ENCODE measurements at places on chromosomes 12 and 14. TPM values are rescaled to one million over a fixed set of nuclear protein-coding genes. Genes with fewer than 3 reads are reported as not detected.

The HHIPL1 gene
- not detected for total RNA-seq

The SYT10 gene
- not detected for total RNA-seq

The GDF3 gene
- total RNA-seq, result not detected

The IL22 gene
- not detected for total RNA-seq

The SPX gene
- total RNA-seq, result 1.1 TPM

The ARG2 gene
- 4.9 TPM for total RNA-seq

The ITPK1 gene
- total RNA-seq, result 57.5 TPM

The PPM1H gene
- 9.6 TPM for total RNA-seq

The GALNT9 gene
- not detected for total RNA-seq

GRCh38 chr12:94429633-94430032 is 30.0 kb downstream of the CEP83 start:
- peaks cover 11% of the 10 kb centered on the region for H3K4me1 ChIP-seq
- no peak for DNase-seq

DNA sequence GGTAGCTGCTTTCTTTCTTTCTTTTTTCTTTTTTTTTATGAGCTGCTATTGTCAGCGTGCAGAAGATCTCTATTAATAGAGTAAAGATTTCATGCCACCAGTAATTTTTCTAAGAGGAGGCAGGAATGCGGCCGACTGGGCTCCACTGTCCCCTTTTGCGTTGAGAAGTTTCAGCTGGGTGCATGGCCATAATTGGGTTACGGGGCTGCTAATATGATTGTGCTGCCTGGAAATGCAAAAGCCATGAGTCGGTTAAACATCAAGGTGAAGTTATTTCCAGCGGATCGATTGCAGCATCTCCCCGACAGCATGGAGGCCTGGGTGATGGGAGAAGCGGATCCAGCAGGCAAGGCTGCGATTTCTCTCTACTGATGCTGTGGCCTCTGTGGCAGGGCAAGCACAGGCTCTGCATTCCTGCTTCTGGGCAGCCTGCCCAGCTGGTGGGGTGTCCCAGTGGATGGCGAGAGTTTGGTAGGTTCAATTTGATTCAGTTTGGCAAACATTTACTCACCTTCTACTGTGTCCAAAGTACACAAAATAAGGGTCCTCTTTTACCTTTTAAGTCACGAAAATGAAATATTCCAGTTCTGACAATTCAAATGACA is 54.4 kb upstream of the PRMT8 start:
- no peaks in the 10 kb centered on the region for H3K4me1 ChIP-seq
- peaks cover 21% of the 10 kb centered on the region for H3K27me3 ChIP-seq
- H3K27ac ChIP-seq, result no peak overlapping the region

DNA sequence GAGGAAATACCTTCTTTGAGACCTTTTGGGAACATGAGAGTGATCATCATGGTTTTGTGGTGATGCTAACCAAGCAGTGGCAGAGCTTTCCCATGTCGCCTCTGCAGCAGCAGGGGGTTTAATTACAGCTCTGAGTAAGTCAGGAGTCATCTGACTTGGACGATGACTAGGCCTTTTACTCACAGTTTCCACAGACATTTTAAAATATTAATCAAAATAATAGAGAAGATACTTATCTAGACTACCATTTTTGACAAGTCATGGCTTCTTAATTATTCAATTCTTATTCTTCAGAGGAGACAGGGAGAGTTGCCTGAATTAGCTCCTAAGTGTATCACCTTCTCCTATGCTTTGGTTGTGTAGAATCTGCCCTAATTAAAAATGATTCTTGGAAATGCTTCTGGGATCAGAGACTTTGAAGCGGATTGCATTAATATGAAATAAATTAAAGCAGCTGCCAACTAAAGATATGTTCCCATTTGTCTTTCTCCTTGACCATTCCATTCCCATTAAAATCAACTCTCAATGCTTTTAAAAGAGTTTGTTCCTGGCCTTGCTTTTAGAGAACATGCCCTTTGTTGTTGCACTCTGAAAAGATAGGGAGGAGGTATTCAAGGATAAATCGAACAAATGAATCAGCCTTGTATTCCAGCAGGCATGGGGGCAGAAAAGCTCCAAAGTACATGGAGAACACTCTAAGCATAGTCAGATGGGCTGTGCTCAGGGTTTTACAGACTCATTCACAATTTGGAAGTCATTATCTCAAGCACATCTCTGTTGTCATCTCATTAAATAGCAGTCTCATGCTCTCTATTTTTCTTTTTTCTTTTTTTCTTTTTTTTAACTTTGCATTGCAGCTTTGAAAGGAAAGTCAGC is 7.7 kb upstream of the IFNG-AS1 start:
- peak; percentile 23 for DNase-seq
- no peaks in the 10 kb centered on the region for H3K27me3 ChIP-seq
- H3K27ac ChIP-seq, result peak overlapping the region; percentile 58
- H3K36me3 ChIP-seq, result no peaks in the 10 kb centered on the region
- no peak overlapping the region for H3K4me3 ChIP-seq

GRCh38 chr12:49273726-49274395 is 9.0 kb downstream of the TUBA1C start:
- H3K36me3 ChIP-seq, result peaks cover 59% of the 10 kb centered on the region
- no peak overlapping the region for H3K27ac ChIP-seq
- H3K4me3 ChIP-seq, result no peak overlapping the region
- peaks cover 10% of the 10 kb centered on the region for H3K4me1 ChIP-seq

DNA sequence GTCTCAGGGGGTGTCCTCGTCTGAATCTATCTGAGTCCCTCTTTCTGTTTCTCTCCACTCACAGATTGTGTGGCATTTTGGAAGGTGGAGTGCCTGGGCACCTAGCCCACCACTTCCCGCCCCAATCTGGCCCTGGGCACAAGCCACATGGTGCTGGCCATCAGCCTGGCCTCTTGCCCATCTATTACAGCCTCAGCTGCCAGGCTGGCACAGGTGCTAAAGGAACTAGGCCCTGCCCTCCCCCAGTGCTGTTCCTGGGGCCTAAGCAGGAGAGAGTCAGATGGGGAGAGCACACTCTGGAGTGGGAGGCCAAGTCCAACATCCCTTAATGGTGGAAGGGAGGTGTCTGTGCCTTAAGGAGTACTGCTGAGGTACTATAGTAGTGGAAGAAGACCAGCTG is 8.3 kb upstream of the CALCOCO1 start:
- H3K27ac ChIP-seq, result no peak overlapping the region
- H3K36me3 ChIP-seq, result no peaks in the 10 kb centered on the region
- no peak for DNase-seq

- no peaks in the 10 kb centered on the region for H3K36me3 ChIP-seq
- no peak overlapping the region for H3K4me3 ChIP-seq
- no peak for DNase-seq
Observed at GRCh38 chr14:69635981-69636639, 24.7 kb downstream of the SUSD6 start.

GRCh38 chr12:66352899-66353298 is 50.6 kb downstream of the HELB start:
- no peaks in the 10 kb centered on the region for H3K36me3 ChIP-seq
- H3K27me3 ChIP-seq, result no peaks in the 10 kb centered on the region
- no peak overlapping the region for H3K4me3 ChIP-seq
- H3K27ac ChIP-seq, result no peak overlapping the region
- DNase-seq, result no peak

GRCh38 chr14:30160608-30161007 is 233.0 kb upstream of the PRKD1 start:
- H3K4me3 ChIP-seq, result no peak overlapping the region
- no peak for DNase-seq
- H3K27ac ChIP-seq, result no peak overlapping the region
- H3K4me1 ChIP-seq, result no peaks in the 10 kb centered on the region
- no peaks in the 10 kb centered on the region for H3K27me3 ChIP-seq

- no peak overlapping the region for H3K4me3 ChIP-seq
- H3K36me3 ChIP-seq, result no peaks in the 10 kb centered on the region
- H3K27ac ChIP-seq, result no peak overlapping the region
- no peak for DNase-seq
Observed at GRCh38 chr14:95316821-95317220, 2.9 kb downstream of the CLMN start.

DNA sequence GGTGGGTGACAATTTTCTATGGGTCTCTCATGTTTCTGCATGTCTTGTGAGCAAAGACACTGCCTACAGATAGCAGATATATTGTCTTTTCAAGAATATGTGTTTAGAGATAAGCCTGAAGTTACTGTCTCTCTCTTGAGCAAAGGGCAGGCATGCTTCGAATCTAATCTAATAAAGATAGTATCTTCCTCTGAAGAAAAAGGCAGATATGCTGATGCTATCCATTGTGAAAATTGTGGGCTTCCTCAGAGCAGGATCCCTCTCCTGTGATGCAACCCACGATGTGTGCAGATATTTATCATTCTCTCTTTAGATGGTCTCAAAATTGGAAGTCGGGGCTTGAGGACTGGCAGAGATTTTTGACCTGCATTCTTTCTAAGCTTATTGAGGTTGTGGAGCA is 187.0 kb downstream of the DACT1 start:
- no peak overlapping the region for H3K27ac ChIP-seq
- H3K4me3 ChIP-seq, result no peak overlapping the region
- no peaks in the 10 kb centered on the region for H3K36me3 ChIP-seq
- H3K27me3 ChIP-seq, result no peaks in the 10 kb centered on the region

GRCh38 chr12:108204117-108204987 is 75.3 kb downstream of the WSCD2 start:
- H3K27me3 ChIP-seq, result no peaks in the 10 kb centered on the region
- DNase-seq, result no peak
- no peaks in the 10 kb centered on the region for H3K4me1 ChIP-seq
- no peak overlapping the region for H3K27ac ChIP-seq
- no peaks in the 10 kb centered on the region for H3K36me3 ChIP-seq

- no peaks in the 10 kb centered on the region for H3K4me1 ChIP-seq
- DNase-seq, result no peak
- H3K27ac ChIP-seq, result no peak overlapping the region
- no peak overlapping the region for H3K4me3 ChIP-seq
- H3K27me3 ChIP-seq, result peaks cover 34% of the 10 kb centered on the region
Observed at GRCh38 chr12:3496957-3497356, 6.0 kb downstream of the PRMT8 start.

DNA sequence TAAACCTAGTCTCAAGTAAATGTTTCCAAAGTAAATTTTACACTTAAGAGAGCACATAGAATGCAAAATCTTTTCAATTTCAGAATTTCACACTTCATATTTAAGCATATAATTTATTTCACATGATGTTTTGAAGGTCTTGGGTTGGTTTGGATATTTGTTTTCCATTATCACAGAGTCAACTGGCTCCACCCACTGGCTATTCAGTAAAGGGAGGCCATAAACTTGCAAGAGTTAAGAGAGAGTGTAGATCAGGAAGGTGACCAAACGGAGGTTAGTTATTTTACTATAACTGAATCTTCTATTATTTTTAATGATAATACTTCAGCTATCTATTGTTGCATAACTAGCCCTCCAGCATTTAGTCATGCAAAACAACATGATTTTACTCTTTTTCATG is 6.2 kb upstream of the CPNE8 start:
- no peaks in the 10 kb centered on the region for H3K36me3 ChIP-seq
- no peaks in the 10 kb centered on the region for H3K27me3 ChIP-seq
- no peak for DNase-seq

DNA sequence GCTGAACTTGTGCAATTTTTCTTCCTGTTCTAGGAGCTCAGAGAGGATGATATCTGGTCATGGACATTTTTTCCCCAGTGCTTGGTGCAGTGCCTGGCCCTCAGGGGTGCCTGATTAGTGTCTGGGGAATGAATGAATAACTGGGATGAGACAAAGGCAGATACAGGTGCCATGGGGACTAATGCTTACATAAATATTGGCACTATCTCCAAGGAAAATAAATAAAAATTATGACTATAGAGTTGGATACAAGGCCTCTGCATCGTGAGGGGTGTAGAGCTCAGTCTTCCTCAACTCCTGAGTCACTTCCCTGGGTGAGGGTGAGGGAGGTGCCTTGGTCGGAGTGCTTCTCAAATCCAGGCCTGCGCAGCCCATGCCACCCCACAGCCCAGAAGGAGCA is 188.6 kb downstream of the KCNA5 start:
- H3K4me3 ChIP-seq, result no peak overlapping the region
- no peaks in the 10 kb centered on the region for H3K36me3 ChIP-seq
- no peaks in the 10 kb centered on the region for H3K27me3 ChIP-seq
- H3K4me1 ChIP-seq, result no peaks in the 10 kb centered on the region

DNA sequence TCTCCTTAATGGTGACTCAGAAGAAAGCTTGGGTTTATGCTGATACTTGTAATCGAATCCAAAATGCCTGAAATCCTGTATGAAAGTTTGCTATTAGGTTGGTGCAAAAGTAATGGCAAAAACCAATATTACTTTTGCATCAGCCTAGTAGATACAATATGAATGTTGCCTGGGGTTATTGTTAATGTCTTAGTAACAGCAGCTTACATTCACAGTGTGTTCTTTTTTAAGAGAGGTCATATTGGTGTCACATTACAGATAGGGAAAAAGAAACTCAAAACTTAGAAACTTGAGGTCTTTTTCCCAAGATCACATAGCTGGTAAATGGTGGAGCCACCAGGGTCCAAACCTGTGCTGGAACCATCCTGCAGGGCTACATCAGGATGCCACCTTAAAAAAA is 25.2 kb downstream of the SRGAP1 start:
- no peaks in the 10 kb centered on the region for H3K36me3 ChIP-seq
- H3K4me1 ChIP-seq, result no peaks in the 10 kb centered on the region
- no peak overlapping the region for H3K27ac ChIP-seq
- H3K4me3 ChIP-seq, result no peak overlapping the region
- DNase-seq, result no peak
- no peaks in the 10 kb centered on the region for H3K27me3 ChIP-seq

GRCh38 chr12:74619884-74620283 is 82.2 kb downstream of the ATXN7L3B start:
- H3K4me3 ChIP-seq, result no peak overlapping the region
- no peaks in the 10 kb centered on the region for H3K4me1 ChIP-seq
- H3K27me3 ChIP-seq, result no peaks in the 10 kb centered on the region
- H3K36me3 ChIP-seq, result no peaks in the 10 kb centered on the region
- no peak for DNase-seq
- H3K27ac ChIP-seq, result no peak overlapping the region

- H3K4me1 ChIP-seq, result peaks cover 37% of the 10 kb centered on the region
- H3K36me3 ChIP-seq, result no peaks in the 10 kb centered on the region
- H3K4me3 ChIP-seq, result no peak overlapping the region
- no peaks in the 10 kb centered on the region for H3K27me3 ChIP-seq
Observed at GRCh38 chr14:80316441-80316840, 105.1 kb upstream of the DIO2 start.

- peaks cover 3% of the 10 kb centered on the region for H3K36me3 ChIP-seq
- peaks cover 8% of the 10 kb centered on the region for H3K4me1 ChIP-seq
- H3K27ac ChIP-seq, result peak overlapping the region; percentile 89
- no peak for DNase-seq
- no peaks in the 10 kb centered on the region for H3K27me3 ChIP-seq
Observed at GRCh38 chr12:116818341-116818856, 62.8 kb downstream of the HRK start.

All from SJSA1 (cell line).